ENCODE measurements at places on chromosomes 16 and 17. TPM values are rescaled to one million over a fixed set of nuclear protein-coding genes. Genes with fewer than 3 reads are reported as not detected.

The SLC5A11 gene
- 6.7 TPM for polyA plus RNA-seq

The APPBP2 gene
- polyA plus RNA-seq = 49.4 TPM

The PKMYT1 gene
- 13.1 TPM for polyA plus RNA-seq

The KRT33B gene
- polyA plus RNA-seq = not detected

The LDHD gene
- 1.0 TPM for polyA plus RNA-seq

The HID1 gene
- 5.4 TPM for polyA plus RNA-seq

The FBXW10 gene
- polyA plus RNA-seq = 0.68 TPM

GRCh38 chr17:49361129-49361901 lies 735 bp downstream of the ZNF652 start:
- no peak for DNase-seq

DNA sequence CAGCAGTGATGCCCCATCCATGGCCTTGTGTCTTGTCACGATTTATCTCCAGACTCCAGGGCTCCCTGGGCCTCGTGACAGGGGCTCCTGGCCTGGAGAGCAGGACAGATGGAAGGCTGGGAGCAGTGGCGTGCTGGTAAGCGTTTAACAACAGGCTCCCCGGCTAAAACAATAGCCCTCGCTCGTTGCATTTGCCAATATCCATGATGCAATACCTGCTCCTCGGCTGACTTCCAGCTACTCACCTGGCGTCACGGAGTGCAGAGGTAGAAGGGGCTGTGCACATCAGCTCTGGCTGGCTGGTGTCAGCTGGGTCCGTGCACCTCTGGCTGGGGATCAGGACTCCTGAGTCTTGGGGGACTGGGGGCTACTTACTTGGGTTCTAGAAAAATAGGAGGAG lies 1.5 kb upstream of the BICDL2 start:
- DNase-seq = no peak

DNA sequence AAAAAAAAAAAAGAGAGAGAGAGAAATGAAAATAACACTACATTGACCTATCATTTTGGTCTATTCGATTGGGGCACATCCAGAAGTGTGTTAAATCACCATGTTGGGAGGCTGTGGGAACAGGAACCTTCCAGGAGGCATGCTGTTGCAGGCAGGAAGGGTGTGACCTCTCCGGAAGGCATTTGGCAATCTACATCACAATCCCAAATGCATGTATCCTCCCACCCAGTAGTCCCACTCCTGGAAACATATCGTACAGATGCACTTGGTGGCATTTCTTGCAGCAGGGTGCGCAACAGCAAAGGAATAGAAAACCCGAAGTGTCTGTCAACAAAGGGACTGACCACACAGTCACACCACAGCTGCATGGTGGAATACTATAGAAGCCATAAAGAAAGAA lies 7.9 kb downstream of the PLLP start:
- no peak for DNase-seq

DNA sequence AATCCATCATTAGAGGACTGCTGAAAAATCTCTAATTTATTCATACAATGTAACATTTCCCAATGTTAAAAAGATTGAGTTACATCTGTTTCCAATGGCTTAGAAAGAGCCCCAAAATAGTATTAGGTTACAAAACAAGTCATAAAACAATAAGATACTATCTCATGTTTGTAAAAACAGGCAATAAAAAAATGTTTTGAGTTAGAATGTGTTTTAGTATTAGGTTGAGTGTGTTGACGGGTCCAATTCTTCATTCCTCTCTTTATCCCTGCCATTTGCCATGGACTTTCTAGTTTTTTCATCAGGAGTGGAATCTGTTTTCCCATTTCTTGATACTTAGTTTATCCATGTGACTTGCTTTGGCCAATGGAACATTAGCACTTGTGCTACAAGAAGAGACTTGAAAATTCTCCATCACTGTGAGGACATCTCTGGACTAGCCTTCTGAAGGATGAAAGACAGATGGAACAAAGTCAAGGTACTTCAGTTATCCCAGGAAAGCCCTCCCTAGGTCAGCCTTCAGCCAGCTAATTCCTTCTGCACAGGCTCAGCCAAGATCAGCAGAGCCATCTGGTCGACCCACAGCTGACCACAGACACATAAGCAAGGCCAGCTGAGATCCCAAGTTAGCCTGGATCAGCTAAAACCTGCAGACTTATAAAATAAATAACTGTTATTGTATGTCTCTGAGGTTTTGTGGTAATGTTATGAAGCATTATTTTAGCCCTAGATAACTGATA lies 83.3 kb downstream of the HS3ST3A1 start:
- DNase-seq = no peak

DNA sequence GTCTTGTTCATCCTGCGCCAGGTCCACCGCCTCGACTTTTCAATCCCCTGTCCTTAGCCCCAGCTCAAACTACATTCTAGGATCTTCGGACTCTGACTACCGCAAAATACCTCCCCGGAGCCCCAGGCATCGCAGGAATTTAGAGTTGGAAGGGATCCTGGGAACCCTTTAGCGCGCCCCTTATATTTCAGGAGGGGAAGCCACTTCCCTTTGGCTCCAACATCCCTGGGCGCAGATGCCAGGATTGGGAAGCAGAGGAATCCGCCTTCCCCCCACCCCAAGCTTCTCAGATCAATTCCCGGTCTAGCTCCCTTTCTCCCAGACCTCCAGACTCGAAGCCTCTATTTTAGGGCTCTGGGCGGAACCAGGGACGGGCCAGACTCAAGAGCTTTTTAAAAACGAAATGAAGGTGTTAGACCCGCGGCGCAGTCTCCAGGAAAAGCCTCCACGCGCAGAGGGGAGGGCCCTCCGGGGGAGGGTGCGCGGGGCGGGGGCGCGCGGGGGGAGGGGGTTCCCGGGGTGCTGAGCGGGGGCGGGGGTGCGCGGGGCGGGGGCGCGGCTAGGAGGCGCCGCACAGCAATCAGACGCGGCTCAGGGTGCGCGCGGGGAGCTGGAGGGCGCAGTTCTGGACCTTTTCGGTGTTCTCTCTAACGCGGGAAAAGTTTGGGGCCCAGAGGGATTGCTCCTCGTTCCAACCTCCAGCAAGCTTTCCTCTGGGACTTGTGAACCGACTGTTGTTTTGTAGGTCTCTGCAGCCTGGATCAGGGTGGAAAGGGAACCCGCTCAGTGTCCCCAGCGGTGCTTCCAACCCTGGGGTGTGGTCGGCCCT lies 1.6 kb downstream of the AHSP start:
- DNase-seq = no peak

GRCh38 chr16:23587726-23588125 lies 8.4 kb downstream of the NDUFAB1 start:
- no peak for DNase-seq

GRCh38 chr17:74250324-74250995 lies 23.6 kb upstream of the DNAI2 start:
- DNase-seq = no peak

DNA sequence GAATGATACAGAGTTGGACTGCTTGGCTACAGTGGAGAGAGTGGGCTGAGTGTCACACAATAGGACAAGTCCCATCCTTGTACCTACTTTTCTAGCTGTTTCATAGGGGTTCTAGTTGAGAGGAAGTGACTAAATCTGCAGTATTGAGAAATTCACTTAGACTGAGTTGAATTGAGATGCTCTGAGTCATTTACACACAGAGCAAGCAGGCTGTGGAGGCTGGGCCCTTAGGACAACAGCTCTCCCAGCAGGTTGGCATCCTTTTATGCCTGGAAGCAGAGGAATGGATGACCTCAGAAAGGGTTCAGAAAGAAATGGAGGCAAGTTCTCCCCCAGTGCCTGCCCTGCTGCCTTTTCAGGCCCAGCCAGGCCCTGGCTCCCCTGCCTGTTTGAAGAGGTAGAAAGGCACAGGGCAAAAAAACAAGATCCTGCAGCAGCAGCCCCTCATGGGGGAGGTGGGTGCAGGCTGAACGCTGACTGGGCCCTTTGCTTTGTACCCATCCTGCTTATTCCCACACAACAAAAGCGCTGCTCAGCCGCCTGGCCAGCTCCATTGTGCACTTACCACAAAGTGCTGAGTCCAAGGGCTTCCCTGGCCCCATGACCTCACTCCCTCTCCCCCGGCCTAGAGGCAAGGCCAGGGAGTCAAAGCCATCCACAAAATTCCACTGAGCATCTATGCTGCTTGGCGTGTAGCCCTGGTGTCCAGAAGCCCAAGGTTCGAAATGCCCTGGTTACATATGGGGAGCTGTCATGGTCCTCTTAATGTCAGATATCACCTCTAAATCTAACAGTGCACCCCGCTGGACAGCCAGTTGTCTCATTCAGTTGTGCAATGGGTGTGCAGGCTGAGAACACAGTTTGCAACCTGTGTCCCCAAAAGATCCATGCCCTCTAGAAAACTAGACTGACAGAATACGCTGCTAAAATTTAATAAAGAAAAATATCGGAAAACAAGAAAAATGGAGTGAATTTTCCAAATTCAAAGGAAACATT lies 5.4 kb upstream of the CRYBA1 start:
- no peak for DNase-seq

- no peak for DNase-seq
Measured at GRCh38 chr16:1791943-1792812, 1.3 kb downstream of the IGFALS start.

DNA sequence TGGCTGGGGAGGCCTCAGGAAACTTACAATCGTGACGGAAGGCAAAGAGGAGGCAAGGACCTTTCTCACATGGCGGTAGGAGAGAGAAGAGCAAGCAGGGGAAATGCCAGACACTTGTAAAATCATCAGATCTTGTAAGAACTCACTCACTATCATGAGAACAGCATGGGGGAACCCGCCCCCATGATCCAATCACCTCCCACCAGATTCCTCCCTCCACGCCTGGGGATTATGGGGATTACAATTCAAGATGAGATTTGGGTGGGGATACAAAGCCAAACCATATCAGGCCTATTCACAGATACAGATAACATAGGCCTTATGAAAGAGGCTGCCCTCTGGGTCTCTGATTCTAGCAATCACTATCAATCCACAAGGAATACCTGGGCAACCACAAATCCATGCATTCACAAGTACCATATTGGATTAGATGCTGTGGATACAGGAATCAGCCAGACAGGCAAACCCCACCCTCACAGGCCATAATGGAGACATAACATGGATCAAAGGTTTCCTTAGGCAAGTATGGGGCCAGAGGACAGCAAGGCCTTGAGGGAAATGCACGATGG lies 284.9 kb downstream of the SOX9 start:
- no peak for DNase-seq

GRCh38 chr17:41167561-41167960 lies 460 bp downstream of the KRTAP4-3 start:
- DNase-seq = no peak

DNA sequence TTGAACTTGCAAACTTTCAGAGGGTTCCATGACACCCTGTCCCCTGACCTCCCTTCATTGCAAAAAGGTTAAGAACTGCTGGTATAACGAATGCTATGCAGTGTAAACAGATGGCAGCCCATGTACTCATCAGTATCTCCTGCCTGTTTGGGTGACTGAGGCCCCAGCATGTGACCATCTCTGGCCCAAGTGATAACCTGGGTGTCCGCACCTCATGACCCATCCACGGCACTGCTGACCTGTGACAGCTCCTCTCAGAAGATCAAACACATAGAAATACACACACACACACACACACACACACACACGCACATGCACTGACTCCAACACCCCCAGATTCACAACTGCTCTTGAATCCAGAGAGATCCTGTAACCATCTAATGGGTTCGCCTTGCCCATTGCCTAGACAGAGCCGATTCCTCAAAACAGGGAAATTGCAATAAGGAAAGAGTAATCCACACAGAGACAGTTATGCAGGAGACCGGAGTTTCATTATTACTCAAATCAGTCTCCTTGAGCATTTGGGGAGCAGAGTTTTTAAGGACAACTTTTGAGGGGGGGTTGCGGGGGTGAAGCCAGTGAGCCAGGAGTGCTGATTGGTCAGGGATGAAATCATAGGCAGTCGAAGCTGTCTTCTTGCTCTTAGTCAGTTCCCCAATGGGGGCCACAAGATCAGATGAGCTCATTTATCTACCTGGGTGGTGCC lies 11.3 kb upstream of the PHOSPHO1 start:
- DNase-seq = no peak

DNA sequence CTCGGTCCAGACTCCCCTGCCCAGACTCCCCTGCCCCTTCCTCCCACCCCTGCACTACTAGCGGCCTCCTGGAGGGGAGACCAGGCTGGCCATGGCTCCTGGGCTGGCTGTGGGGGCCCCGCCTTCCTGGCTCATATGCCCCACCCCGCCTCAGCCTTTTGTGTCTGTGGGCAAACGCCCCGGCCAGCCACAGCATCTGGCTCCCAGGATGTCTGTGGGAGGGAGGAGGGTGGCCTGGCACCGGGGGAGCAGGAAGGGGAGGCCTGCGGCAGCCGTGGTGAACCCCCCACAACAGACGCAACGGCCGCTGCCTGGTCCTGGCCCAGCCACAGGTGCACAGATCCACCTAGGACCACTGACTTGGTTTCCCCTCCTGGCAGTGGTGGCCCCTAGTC lies 32.9 kb downstream of the BAHCC1 start:
- no peak for DNase-seq

DNA sequence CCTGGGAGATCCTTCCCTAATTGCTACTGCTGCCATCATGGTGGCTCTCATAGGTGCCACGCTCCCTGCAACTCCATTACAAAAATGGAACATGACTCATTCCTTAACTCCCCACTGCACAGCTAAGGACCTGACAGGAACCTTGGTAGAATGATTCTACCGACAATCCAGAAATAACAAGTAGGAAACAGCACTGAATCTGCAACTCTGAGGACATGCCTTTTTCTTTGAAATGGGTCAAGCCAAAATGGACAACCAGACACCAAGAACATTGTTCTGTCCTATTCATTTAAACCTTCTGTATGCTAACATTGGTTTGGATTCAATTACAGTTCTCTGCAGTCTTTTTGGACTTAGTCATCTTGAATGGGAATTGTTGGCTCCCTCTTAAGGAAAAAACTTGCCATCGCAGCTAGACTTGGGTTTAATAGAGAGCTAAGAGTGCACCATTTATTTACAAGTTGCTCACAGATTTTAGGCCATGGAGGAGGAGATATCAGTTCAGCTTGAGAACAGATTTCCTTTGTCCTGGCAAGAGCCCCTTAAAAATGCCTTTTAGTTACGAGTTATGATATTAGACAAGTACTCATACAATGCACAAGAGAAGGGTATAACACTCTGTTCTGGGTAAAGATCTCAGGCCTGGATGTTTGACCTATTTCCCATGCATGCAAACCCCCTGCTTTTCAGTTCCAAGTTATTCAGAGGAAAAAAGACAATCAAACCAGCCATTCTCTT lies 20.9 kb upstream of the NSRP1 start:
- DNase-seq = no peak

GRCh38 chr17:21177854-21178600 lies 35.9 kb downstream of the TMEM11 start:
- DNase-seq = no peak

DNA sequence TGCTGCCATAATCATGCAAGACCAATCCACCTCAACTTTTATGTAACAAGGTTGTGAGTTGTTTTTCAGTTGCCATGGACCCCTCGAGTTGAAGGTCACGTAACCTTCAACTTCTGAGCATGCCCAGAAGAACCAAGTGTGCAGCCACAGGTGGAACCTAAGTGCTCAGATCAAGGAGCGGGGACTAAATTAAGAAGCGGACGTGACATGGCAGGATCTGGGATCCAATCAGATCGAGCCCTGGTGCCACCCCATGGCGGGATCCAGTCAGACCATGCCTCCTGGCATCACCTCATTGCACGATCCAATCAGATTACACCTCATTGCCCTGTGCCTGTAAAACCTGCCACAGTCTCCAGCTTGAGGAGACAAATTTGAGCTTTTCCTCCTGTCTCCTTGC lies 204.5 kb upstream of the CDH5 start:
- DNase-seq = no peak

GRCh38 chr16:57141822-57142631 lies 43.8 kb downstream of the PSME3IP1 start:
- no peak for DNase-seq

GRCh38 chr16:65668064-65668595 lies 546.3 kb upstream of the CDH11 start:
- DNase-seq = no peak

- DNase-seq = no peak
Measured at GRCh38 chr17:74134991-74135390, 68.5 kb upstream of the RPL38 start.
